Thymus (tissue), 14 donors: ENCODE measurements at places on chromosomes 13 and 19. TPM values are rescaled to one million over a fixed set of nuclear protein-coding genes. Genes with fewer than 3 reads are reported as not detected.

ZNF808 gene
- 7.7 TPM for polyA plus RNA-seq

ASF1B gene
- polyA plus RNA-seq, result 2.9 TPM

- H3K4me1 ChIP-seq, result no peaks in the 10 kb centered on the region
- H3K27me3 ChIP-seq, result no peaks in the 10 kb centered on the region
- H3K36me3 ChIP-seq, result peaks cover 8% of the 10 kb centered on the region
- DNase-seq, result no peak
Measured at GRCh38 chr19:39167461-39168257, 29.1 kb upstream of the NCCRP1 start.

DNA sequence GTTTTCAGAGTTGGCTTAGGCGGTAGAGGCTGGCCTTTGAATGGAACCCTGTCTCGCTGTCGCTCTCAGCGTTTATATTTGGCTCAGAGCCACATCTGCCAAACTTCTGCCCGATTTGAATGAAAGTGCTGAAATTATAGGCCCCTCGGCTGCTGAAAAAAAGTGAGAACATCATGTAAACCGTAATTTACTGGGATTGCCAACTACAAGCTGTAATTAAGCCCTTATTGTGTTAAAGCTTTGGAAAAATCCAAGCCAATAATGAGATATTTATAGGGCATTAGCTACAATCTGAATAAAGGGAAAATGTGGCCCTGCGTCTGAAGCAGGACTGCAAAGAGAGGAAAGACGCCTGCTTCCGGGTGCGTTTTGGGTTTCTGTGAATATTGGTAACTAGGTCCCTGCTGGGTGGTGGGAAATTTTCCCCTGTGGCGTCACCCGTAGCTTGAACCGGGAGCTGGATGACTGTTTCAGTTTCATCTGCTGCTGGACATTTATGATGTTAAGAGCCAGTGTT lies 9.9 kb downstream of the DNM2 start:
- H3K4me1 ChIP-seq, result peaks cover 22% of the 10 kb centered on the region
- no peak for DNase-seq
- no peak overlapping the region for H3K4me3 ChIP-seq
- no peak overlapping the region for H3K27ac ChIP-seq
- H3K36me3 ChIP-seq, result peaks cover 28% of the 10 kb centered on the region

KCTD12 gene
- 35.4 TPM for polyA plus RNA-seq

GRCh38 chr13:100764937-100765336 lies 90.3 kb upstream of the TMTC4 start:
- no peaks in the 10 kb centered on the region for H3K36me3 ChIP-seq
- H3K27ac ChIP-seq, result no peak overlapping the region
- no peak for DNase-seq
- no peaks in the 10 kb centered on the region for H3K4me1 ChIP-seq
- no peaks in the 10 kb centered on the region for H3K27me3 ChIP-seq

DNA sequence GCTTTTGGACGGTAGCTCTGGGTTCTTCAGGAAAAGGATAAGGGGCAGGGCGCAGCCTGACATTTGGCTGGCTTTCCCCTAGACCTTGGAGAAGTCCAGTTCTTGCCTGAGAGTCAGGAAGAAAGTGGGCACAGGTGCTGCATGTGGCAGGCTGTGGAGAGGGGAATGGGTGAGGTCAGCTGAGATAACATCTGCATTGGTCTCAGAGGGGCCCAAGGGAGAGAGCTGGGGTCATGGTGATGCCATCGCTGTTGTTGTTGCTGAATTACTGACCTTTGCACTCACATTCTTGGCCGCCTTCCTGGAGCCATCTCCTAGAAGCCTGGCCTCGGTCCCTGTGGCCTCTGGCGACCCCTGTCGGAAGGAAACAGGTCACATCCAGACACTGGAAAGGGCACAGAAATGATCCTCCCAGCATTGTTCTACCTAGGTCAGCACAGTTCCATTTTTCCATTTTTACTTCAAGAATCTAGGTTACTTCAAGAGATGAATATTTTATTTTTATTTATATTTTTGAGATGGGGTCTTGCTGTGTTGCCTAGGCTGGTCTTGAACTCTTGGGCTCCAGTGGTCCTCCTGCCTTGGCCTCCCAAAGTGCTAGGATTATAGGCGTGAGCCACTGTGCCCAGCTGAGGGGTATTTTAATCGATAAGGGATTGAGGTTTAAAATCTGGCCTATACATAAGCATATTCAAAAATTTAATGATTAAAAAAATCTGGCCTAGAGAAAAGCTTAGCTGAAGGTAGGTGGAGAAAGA lies 6.5 kb upstream of the LIPE start:
- no peaks in the 10 kb centered on the region for H3K4me1 ChIP-seq
- peak; percentile 16 for DNase-seq
- no peaks in the 10 kb centered on the region for H3K27me3 ChIP-seq
- no peak overlapping the region for H3K27ac ChIP-seq

DNA sequence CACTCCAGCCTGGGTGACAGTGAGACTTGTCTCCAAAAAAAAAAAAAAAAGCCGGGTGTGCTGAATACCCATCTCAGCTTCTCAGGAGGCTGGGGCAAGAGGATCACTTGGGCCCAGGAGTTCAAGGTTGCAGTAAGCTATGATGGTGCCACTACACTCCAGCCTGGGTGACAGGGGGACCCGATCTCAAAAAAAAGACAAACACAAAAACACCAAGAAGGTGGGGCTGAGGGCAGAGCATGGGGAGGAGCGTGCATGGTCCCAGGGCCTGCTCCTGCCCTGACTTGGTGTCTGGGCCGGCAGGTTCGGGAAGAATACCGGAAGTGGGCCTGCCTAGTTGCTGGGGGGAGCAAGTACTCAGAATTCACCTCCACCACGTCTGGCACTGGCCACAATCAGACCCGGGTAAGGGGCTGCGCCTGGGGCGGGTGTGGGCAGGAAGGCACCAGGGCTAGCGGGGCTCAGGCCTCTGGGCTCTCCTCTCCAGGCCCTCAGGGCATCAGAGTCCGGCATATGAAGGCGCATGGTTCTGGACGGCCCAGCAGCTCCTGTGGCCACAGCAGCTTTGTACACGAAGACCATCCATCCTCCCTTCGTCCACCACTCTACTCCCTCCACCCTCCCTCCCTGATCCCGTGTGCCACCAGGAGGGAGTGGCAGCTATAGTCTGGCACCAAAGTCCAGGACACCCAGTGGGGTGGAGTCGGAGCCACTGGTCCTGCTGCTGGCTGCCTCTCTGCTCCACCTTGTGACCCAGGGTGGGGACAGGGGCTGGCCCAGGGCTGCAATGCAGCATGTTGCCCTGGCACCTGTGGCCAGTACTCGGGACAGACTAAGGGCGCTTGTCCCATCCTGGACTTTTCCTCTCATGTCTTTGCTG lies 11.3 kb downstream of the DDX39A start:
- DNase-seq, result no peak
- peaks cover 93% of the 10 kb centered on the region for H3K36me3 ChIP-seq
- no peak overlapping the region for H3K27ac ChIP-seq
- no peak overlapping the region for H3K4me3 ChIP-seq
- no peaks in the 10 kb centered on the region for H3K4me1 ChIP-seq

SBK2 gene
- not detected for polyA plus RNA-seq

CCDC194 gene
- polyA plus RNA-seq, result 0.55 TPM
